ENCODE measurements at places on chromosomes 2 and 18.

DNA sequence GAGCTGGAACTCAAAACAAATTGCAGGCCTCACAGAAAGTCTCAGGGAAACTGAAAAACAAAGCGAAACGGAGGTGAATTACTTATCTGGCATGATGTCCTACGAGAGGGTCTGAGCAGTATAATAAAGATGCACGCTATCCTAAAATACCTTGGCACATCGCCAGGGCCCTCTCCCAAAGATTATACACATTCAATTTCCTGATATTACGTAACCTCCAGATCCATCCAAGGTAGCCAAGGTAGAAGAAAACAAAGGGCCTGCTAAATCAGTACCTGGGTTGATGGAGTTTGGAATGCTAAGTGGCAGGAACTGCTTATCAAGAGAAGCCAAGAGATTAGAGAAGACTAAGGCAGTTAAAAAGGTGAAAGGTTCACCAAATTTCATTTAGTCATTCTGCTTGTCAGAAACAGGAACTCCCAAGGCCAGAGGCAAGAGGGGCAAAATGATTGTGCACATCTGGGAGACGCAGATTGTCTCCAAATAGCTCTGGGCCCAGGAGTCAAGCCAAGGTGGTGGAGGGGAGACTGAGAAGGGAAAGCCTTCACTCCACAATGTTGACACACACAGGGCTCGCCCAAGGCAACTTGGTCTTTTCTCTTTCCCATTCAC, 236.8 kb upstream of the ATP5MC3 start:
- DNase-seq, result no peak

DNA sequence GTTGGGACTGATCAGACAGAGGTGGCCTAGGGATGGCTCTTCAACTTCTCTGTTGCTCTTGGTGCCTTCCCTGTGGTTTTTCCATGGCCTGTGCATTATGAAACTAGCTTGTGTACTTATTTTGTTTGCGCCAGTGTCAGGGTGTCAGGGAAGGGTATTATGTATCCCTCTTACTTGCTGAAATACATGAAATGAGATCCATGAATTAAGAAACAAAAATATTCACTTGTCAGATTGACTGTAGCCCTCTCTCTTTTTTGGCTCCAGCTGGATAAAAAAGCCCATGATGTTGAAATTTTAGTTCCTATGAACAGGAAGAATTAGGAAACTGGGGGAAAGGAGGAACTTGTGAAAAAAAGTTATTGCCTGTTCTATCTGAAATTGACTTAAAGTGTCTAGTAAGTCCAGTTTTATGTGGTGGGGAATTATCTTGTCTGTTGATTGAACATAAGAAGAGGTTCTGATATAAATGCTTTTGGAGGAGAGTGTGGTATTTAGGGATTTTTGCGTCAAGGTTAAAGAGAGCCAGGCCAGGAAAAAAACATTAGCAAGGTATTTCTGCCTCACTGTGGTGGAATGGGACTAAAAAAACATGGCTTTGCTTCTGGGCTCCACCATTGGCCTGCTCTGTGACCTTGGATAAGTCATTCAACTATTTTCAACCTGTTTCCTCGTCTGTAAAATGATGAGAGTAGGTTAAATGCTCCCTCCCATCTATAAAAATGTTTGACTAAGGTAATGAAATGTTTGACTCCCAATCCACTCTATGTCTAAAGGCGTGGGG, 12.0 kb downstream of the UGP2 start:
- DNase-seq, result no peak

GRCh38 chr2:190425221-190425866, 17.2 kb downstream of the MFSD6 start:
- no peak for DNase-seq

- no peak for DNase-seq
These were observed 206.0 kb upstream of the SPRED2 start for GRCh38 chr2:65638443-65638842.

DNA sequence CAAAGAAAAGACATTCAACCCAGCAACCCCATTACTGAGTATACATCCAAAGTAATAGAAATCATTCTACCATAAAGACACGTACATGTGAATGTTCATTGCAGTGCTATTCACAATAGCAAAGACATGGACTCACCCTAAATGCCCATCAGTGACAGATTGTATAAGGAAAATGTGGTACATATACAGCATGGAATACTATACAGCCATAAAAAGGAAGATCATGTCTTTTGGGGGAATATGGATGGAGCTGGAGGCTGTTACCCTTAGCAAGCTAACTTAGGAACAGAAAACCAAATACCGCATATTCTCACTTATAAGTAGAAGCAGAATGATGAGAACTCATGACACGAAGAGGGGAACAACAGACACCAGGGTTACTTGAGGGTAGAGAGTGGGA, 145.9 kb downstream of the GULP1 start:
- no peak for DNase-seq

- DNase-seq, result peak; percentile 19
These were observed at the start of gene CAPG for GRCh38 chr2:85409845-85410583. Gene CAPG (minus strand): TSS chr2:85410366. CDS start chr2:85402145, 8,221 bp downstream.

- DNase-seq, result no peak
These were observed 48.6 kb downstream of the TMEM18 start for GRCh38 chr2:628651-629050.

- DNase-seq, result no peak
These were observed 87.2 kb upstream of the STON1 start for GRCh38 chr2:48442610-48443360.

- DNase-seq, result no peak
These were observed 121.9 kb downstream of the PAX3 start for GRCh38 chr2:222176890-222177289.

DNA sequence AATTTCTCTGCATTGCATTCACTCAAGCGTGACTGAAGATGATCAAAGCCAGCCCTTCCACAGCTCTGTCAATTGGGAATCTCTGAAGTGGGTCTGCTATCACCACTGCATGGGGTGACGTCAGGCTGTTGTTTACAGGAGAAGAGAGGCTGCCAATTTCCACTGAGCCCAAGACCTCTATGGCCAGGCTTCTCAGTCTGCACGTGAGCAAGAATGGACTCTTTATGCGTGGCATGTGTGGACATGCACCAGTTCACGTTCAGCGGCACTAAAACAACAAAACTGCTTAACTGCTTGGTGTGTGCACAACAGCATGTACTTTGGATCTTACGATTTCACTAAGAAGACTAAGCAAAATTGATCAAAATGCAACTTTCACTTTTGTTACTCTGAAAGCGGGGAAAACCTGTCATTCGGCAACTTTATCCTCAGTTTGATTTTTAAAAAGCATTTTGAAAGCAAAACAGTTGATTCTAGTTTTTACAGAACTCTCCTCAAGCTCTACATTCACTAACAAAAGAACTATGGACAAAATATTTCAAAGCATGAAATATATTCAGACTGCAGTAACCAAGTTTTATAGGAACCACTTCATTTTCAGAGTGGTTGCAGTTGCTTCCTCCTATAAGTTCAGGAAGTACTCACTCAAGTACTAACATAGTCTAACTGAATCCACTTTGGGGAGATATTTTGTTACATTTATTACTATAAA, 77.0 kb upstream of the SERTAD2 start:
- DNase-seq, result peak; percentile 38

DNA sequence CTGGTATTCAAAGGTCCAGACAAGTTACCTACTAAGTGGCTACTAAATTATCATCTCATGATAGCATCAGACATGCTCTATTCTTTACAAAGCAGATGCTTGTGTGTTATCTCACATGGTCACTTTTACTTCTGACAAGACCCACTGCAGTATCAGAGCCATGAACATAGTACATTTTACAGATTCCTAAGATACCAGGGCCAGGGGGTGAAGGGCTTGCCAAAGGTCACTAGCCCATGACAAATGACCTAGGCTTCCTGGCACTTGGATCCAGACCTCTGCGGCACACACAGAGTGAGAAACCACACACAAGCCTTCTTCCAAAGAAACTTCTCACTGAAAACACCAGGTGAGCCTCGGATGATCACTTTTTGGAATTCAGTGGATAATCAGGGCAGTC, 446.8 kb downstream of the EIPR1 start:
- DNase-seq, result no peak

DNA sequence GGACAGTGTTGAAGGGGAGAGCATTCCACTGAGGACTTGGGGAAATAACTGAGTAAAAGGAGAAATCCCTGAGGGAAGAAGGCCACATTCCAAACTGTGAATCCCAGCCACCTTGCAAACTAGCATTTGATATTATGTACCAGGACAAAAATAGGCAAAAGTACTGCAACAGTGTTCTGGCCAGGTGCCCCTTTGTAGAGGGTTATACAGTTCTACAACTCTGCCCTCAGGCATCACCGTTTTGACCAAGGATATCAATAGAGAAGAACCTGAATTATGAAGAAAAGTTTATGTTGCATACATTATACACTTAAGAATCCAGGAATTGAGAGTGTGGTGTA, 20.6 kb upstream of the CAVIN2 start:
- no peak for DNase-seq

GRCh38 chr2:17620280-17620679, 79.8 kb downstream of the VSNL1 start:
- no peak for DNase-seq

DNA sequence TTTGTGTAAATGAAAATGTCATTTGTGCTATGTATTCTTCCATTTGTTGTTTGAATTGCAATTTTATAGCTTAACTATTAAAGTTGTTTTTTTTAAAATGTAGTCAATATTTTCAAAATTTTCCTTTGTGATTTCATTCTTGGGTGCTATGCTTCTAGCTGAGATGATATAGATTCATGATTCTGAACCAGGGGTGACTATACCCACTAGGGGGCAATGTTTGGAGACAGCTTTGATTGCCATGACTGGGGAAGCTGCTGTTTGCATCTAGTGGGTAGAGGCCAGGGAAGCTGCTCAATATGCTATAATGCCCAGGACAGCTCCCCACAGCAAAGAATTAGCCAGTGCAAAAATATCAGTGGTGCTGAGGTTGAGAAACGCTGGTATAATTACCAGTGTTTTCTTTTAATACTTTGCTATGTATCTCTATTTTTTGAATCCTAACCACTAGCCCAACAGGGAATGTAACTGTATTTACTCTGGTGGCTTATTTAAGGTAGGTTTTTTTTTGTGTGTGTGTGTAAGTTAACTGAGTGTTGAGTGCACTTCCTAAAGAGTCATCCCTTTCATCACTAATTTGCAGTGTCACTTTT, 99.7 kb downstream of the MEP1B start:
- no peak for DNase-seq

- DNase-seq, result no peak
These were observed 62.0 kb upstream of the CAB39 start for GRCh38 chr2:230650585-230651137.

- no peak for DNase-seq
These were observed 488.8 kb upstream of the RAB6C start for GRCh38 chr2:129490641-129491040.

DNA sequence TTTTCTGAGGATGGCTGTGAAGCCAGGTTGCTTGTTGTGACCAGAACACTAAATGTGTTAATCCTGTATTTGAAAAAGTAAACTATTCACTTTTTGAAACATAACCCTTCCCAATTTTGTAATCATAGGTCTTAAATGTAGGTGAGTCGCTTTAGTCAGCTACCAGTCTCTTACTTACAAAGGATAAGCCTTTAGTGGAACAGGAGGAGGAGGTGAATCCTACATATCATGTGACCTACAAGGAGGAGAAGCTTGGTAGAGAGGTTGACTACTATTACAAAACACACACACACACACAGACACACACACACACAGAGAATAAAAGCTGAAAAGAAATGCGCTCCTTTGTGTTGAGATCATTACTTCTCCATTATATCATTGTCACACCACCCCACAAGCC, 59.9 kb upstream of the SPAG16 start:
- no peak for DNase-seq

DNA sequence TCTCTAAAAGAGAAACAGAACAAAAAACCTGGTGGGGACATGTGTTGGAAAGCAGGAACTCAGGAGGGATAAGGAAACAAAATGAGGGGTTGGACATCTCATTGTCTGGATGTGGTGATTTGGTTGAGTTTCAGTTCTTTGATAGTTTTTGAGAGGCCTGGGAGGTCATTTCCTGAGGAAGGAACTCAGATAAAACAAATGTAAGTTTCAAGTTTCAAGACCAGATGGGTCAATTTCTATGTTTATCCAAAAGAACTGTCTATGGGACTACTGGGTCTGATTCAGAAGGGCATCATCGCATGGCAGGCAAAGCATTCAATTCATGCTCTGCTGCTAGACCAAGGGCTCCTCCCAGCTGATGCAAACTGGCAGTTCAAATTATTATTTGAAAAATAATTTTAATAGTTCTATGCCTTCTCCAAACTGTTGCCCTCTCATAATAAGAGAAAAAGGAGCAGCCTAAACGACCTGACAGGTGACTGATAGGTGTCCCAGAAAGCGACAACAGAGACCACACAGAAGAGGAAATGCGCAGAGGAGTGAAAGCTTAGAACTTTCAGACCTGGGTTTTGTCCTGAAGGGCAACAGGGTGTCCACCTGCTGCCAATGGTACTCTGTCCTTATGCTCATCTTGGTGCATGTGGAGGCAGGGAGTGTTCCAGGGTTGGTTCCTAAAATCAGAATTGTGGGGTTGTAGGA, 39.3 kb upstream of the SH3RF3 start:
- DNase-seq, result no peak

DNA sequence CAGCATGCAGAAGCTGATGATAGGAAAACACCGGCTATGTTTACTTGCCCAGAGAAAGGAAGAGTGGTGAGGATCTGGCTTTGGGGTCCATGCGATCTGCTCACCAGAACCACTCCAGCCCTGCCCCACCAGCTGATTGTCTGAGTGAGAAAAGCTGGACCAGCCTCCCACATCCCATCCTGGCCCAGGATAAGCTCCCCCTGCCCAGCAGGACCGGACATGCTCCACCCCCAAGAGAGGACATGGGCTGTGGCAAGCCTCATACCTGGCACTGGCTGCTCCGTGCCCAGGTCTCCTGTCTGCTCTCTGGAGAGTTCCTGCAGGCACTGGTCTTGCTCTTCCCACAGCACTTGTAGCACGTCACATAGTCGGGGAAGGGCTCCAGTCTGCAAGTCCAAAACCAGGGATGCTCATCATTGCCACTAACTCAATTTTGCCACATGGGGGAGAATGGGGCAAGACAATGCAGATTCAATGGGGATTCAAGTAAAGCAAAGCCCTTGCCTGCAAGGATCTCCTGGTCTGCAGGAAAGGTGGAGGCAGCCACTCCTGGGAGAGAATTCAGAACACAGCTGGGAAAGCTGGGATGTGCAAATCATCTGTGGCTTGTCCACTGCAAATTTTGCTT, 30.0 kb downstream of the SCTR start:
- DNase-seq, result no peak

All from CD8-positive, alpha-beta memory T cell (primary cell).